NCI-H1092 treated with DMSO at 0.1 percent for 48 hours (cell line): ENCODE measurements at places on chromosomes 16 and 17.

DNA sequence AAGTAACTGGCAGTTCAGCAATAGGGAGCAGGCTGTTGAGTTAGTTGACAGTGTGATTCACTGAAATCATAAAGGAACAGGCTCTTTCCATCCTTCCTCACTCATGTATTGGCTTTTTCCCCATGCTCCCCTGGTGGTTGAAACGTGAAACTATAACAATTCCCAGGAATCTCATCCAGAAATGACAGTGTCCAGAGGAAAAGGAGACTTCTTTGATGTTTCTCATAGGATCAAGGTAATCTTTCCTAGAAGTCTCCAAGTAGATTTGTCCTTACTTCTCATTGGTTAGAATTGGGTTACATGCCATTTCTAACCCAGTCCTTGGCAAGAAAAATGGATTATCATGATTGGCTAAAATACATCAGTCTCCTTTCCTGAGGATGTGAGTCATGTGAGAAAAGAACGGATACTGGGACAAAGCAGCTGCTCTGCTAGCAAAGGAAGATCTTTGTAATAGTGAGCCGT, 14.4 kb downstream of the TTC19 start:
- DNase-seq, result no peak

- DNase-seq, result no peak
These were observed 84.9 kb upstream of the ASIC2 start for GRCh38 chr17:33377837-33378595.

GRCh38 chr17:43994272-43995149, 9.9 kb upstream of the NAGS start:
- peak; percentile 39 for DNase-seq

DNA sequence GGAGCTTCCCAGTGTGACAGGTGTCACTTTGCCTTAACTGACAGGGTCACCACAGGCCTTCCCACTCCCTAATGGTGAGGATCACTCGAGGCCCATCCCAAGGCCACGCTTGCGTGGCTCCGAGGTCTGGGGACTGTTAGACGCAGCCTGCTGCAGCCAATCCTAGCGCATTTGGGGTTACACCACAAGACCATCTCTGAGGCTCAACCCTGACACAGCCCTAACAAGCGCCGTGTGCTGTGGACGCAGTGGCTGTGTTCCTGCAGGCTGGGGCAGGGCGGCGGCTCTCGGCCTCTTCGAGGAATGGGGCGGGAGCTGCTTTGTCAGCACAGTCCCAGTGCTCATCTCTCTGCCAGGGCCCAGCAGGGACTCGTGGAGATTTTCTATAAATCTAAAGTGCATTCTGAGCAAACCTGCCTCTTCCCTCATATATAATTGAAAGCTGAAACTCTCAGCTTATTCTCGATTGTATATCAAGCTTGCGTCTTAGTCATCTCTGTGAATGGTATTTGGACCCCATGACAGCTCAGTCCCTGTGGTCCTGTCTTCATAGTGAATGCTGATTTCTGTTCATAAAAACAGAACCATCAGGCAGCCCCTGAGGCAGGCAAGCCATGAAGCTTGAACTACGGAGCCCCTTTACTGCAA, 65.8 kb upstream of the CHMP6 start:
- no peak for DNase-seq

GRCh38 chr17:18187821-18188761, 4.5 kb downstream of the ALKBH5 start:
- DNase-seq, result no peak

DNA sequence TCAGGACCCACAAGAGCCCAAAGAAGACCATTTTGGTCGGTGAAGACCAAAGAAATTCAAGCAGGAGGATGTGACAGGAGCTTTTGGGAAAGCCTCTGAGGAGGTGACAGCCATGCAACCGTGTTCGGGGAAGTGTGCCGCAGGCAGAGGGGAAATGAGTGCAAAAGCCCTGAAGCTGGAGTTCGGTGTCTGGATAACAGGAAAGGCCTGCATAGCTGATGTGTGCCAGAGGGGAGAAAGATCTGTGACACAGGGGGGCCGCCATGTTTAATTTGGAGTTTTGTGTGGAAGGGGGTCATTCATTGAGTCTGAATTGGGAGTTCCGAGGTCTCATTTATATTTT, 870 bp upstream of the ZC3H7A start:
- DNase-seq, result peak; percentile 29

GRCh38 chr17:9273428-9274391, 252.4 kb downstream of the NTN1 start:
- no peak for DNase-seq

DNA sequence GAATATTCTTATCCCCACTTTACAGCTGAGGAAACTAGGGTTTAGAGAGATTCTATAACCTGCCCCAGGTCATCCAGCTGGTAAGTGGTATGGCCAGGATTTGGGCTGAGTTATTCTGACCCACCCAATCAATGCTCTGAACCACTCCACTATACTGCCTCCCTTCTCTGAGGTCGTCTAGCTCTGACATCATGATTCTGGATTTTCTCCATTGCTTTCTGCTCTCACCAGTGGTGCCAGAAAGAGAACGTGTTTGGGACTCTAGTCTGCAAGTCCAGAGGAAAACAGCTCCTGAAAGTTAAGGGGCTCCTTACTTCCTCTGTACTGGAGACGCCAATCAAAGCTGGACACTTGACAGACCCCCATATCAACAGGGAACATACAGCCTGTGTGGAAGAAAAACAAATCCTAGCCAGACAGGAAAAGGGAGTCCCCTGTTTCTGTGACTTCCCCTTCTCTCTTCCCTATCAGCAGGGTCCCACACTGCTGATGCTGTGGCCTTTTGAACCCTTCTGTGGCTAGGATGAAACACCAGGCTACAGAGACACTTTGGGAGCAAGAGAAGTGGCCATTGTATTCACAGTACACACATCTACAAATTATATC, 6.0 kb upstream of the EZH1 start:
- DNase-seq, result no peak

- DNase-seq, result no peak
These were observed 61.4 kb downstream of the TMEM100 start for GRCh38 chr17:55661256-55661758.

DNA sequence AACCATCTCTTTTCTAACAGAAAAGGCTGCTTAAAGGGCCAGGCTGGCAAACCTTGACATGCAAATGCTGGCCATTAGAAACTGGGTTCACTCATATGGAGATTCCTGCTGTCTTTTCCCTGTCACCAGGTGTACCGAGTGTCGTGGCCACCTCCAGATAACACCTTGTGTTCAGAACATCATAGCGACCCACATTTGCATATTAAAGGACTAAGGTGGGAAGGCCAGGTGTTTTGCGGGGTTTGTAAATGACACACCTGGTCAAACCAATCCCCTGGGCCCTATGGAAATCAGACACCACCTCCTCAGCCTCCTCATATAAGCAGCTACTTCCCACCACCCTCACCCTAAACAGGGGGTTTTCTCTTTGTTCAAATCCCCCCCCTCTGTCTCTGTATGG, 2.5 kb upstream of the AIPL1 start:
- DNase-seq, result no peak

GRCh38 chr16:57562066-57562465, 19.6 kb downstream of the ADGRG5 start:
- no peak for DNase-seq

DNA sequence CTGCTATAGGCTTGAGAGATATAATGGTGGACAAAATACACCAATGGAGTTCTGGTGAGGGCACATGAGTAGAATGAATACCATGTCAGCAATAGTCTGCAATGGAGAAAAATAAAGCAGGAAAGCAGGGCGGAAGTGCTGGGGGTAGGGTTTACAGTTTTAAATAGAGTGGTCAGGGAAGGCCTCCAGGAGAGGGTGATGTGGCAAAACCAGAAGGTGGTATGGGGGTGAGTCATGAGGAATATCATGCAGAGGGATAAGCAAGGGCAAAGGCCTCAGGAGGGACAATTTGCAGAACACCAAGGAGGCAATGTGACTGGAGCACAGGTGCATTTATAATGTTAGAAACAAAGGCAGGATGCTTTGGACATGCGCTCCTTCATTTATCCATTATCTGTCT, 102.0 kb downstream of the ITFG1 start:
- DNase-seq, result no peak

- DNase-seq, result no peak
These were observed 10.9 kb downstream of the ABCC1 start for GRCh38 chr16:15960124-15960971.

- no peak for DNase-seq
These were observed 4.2 kb downstream of the CORO6 start for GRCh38 chr17:29618272-29619065.

- peak; percentile 23 for DNase-seq
These were observed 12.4 kb downstream of the SGCA start for GRCh38 chr17:50177983-50178834.

- DNase-seq, result no peak
These were observed 179.9 kb downstream of the RBFOX1 start for GRCh38 chr16:7512503-7512902.

GRCh38 chr17:48840441-48840840, 9.6 kb downstream of the CALCOCO2 start:
- DNase-seq, result no peak

GRCh38 chr17:82328141-82328993, 5.2 kb downstream of the SECTM1 start:
- no peak for DNase-seq

- DNase-seq, result no peak
These were observed 174.4 kb upstream of the TOX3 start for GRCh38 chr16:52721331-52721730.

DNA sequence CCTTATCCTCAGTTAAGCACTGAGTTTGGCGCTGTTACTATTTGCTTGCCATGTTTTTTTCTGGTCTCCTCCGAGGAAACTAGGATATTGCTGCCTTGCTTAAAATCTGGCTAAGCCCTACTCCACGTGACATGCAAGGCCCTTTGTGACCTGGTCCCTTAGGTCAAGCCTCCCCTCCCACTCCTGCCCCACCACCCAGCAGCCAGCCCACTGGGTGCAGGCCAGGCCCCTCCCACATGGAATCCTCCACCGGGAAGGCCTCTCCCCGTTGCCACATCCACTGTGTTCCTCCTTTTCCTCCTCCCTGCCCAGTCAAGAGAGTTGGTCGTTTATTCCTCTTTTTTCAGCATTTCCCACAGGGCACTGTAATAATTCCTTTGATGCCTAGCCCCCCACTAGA, 16.2 kb downstream of the PSMD3 start:
- no peak for DNase-seq

DNA sequence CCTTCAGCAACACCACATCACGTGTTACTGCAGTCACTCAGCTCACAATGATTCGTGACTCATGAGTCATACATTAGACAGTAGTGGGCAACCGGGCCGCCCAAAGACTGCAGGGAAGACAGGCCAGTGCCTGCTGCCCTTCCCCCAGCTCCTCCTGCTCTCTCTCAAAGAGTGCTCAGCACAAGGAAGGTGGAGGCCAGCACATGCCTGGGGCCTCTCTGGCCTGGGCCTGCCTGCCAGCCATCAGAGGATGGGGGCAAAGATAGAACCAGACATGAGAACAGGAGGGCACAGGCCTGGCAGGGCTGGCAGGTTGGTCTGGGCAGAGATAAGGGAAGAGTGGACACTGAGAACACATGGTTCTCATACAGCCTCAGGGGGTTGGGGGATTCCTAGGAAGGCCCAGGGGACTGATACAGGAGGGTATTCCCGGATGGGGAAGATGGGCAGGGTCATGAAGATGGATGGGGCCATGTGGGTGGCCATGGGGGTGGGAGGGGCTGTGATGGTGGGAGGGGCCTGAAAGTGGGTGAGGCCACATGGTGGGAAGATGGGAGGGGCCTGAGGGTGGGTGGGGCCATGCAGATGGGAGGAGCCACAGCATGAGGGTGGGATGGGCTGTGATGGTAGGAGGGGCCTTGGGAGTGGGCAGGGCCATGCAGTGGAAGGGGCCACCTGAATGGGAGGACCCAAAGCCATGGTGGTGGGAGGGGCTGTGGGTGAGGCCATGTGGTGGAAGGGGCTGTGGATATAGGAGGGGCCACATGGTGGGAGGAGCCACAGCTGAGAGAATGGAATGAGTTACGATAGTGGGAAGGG, 29.0 kb downstream of the KATNB1 start:
- no peak for DNase-seq

DNA sequence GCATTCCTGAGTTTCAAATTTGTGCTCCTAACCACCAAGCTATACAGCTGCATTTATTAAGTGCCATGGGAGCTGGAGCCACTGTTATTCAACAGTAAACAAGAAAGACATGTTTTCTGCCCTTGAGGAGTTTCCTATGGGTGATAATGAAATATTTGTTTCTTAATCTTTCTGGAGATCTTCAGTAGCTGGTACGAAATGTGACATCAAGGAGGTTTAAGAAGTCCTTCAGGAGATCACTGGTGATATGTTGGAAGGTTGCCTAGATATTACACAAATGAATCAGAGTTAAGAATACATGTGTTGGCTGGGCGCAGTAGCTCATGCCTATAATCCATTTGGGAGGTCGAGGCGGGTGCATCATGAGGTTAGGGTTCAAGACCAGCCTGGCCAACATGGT, 14.9 kb downstream of the RHOT1 start:
- DNase-seq, result no peak

- no peak for DNase-seq
These were observed 38.8 kb upstream of the C16orf82 start for GRCh38 chr16:27027971-27028370.

- no peak for DNase-seq
These were observed 310.9 kb downstream of the HAPSTR1 start for GRCh38 chr16:9402293-9402860.

GRCh38 chr17:7392696-7393612, 1.4 kb downstream of the PLSCR3 start:
- DNase-seq, result no peak

GRCh38 chr17:30238387-30239088, 3.0 kb upstream of the SLC6A4 start:
- DNase-seq, result no peak

- DNase-seq, result peak; percentile 21
These were observed 5.6 kb downstream of the PNPO start for GRCh38 chr17:47946929-47947397.

- peak; percentile 77 for DNase-seq
These were observed 106.8 kb downstream of the GNAO1 start for GRCh38 chr16:56298116-56298515.

GRCh38 chr17:30995347-30995746, 24.5 kb downstream of the RNF135 start:
- no peak for DNase-seq

DNA sequence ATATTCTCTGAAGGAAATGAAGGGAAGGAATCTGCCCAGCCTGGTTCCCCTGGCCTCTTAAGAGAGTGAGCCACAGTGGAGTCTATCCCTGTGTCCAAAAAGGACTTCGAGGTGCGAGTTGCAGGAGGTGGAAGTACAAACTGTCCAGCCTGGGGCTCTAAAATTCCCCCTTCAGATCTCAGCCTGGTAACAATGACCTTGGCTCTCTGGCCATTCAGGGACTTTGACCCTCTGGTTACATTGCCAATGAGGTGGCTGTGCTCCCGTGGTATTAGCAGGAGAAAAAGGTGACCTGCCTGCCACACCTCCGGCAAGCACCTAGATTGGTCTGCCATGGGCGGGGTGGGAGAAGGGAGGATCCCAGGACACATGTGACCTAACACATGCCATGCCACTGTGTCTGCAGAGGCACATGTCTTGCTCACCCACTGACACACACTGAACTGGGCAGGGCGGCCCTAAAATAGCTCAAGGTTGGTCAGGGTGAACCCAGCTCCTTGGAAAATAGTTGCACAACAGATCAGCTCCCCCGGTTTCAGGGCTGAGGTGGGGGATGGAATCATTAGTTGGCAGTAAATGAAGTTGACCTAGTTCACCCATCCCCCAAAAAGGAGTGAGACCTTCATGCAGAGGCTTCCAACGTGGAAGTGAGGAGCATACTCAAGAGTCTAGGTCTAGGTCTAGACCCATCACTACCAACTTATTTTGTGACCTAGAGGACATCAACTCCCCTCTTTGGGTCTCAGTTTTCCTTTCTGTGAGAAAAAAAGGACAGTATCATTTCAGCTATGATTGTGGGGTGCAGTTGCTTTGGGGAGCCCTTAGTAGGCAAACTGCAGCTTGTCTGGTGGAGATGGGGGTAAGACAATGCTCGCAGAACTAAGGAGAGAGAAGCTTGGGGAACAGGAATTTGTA, 2.2 kb downstream of the NR1D1 start:
- DNase-seq, result no peak
